Panc1 (cell line): ENCODE measurements at places on chromosomes 6 and 20.

DNA sequence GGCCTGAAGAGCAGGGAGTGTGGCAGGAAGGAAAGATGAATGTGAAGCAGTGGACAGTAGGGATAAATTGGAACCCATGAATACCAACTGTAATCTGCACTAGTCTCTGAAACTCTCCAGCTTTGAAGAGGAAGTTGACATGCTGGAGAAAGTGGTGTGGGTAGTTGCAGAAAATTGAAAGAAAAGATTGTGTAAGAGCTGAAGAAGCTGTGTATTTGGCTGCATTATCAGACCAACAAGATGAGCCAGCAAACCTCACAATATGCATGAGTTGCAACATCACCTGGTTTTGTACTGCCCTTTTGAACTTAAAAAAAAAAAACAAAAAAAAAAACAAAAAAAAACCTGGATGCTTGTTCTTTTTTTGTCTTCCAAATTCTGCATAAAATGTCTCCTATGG lies 921.9 kb upstream of the EYS start:
- DNase-seq = no peak

DNA sequence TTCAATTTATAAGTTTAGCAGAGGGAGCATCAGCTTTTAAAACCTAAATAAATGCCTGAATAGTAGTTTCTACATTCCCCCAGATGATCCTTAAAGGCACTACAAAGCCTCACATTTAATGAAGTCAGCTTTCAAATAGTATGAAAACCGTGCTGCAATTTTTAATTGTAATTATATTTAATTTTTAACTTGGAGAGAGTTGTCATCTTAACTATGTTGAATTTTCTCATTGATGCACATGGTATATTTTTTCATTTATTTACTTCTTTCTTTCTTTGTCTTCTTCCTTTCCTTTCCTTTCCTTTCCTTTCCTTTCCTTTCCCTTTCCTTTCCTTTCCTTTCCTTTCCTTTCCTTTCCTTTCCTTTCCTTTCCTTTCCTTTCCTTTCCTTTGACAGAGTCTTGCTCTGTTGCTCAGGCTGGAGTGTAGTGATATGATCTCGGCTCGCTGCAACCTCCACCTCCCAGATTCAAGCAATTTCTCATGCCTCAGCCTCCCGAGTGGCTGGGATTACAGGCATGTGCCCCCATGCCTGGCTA lies 7.7 kb upstream of the SF3B5 start:
- DNase-seq = no peak

DNA sequence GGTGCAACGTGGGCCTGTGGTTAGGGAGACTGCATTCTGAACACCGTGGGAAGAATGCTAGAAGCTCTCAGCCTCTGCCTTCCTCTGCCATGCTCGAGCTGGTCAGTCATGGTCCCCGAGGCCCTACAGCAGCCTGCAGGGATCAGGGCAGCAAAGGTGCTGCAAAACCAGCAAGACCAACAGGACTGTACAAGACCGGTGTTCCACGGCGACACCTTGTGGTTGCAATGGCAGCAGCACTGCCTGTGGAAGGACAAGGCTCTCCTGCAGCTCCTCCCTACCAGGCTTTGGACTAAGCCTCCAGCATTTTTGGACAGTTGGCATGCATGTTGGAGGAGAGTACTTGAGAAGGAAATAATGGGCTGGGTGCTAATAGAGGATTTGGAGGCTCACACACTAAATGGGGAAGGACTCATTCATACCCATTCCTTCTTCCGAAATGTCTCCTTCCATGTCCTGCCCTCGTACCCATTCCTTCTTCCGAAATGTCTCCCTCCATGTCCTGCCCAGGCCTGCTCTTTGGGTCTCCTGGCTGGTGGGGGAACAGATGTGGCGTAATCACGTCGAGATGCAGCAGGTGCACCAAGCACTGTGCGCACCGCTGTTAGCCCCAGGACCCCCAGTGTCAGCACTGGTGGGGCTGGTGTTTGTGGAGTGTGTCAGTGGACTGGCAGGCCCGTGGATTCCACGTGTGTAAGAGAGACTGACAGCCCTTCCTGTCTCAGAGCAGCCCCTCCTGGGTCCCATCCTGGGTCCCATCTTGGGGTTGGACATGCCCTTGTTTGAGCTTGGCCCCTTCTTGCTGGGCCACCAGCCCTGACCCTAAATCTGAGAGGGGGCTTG lies 18.6 kb upstream of the MYT1 start:
- no peak for DNase-seq

- no peak for DNase-seq
Observed at GRCh38 chr6:111171577-111172400, 84.5 kb downstream of the SLC16A10 start.

GRCh38 chr6:6314596-6314995 lies 5.9 kb downstream of the F13A1 start:
- no peak for DNase-seq

GRCh38 chr6:43899830-43900229 lies 129.8 kb downstream of the VEGFA start:
- no peak for DNase-seq

DNA sequence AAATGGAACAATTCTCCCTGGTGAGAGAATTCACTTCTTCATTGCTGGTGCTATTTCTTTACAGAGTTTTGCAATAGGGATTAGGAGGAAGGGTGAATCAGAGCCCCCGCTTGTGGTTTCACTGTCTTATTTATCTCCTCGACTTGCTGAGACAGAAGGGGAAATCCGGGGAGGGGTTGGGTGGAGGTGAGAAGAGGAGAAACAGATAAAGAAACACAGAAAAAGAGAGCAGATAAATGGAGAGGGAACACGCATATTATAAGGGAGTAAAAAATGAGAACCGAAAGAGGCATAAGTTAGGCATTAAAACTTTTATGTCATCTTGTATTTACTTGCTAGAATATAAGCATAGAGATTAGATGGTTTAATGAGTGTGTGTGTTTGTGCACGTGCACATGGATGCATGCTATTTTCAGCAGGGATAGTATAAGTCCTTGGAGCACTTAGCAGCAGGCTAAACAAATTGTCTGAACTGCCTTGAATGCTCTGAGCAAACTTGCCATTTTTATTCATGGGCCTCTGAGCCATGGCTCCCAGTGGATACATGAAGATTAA lies 105.0 kb downstream of the OLIG3 start:
- DNase-seq = no peak

DNA sequence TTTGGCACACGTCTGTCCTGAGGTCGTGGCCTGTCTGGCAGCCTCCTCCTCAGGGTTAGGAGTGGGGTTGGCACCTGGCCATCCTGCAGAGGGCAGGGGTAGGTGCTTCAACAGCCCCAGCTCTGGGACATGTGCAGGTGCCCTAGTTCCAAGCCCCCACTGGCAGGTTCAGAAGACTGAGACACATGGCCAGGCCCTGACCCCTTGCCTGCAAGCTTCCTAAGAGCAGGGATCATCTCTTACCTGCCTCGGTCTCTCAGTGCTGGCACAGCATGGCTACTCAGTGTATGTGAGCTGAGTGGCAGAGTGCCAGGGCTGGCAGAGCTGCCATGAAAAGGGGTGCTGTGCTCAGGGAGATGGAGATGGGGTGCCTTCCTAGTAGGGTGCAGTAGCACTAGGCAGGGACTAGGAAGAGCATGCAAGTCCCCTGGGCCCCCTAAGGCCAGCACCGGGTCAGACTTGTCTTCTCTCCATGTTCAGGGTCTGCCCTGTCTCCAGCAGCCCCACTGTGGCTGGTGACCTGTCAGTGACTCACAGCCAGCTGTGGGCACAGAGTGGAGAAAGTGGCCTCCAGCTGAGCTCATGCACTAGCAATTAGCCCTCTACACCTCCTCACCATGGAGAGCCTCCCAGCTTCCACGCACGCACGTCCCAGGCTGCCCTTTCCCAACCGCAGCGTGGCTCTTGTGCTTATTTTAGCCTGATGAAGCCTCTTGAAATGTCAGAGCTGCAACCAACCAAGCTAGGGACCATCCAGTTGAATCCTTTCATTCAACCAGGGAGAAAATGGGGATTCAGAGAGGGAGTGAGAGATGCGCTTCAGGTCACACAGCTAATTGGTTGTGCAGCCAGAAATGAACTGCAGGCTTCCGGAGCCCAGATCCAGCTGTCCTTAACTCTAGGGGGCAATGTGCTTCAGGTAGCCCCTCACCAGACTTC lies 116.6 kb downstream of the MRPL14 start:
- DNase-seq = peak; percentile 80
